ENCODE measurements at places on chromosomes 7 and 10. TPM values are rescaled to one million over a fixed set of nuclear protein-coding genes. Genes with fewer than 3 reads are reported as not detected.

Gene GRID2IP
- not detected for total RNA-seq

Gene SLC13A4
- total RNA-seq, result 1.6 TPM

Gene PCBD1
- 31.6 TPM for total RNA-seq

Gene NACAD
- total RNA-seq, result 0.53 TPM

Gene MMRN2
- 13.2 TPM for total RNA-seq

Gene ADIRF
- total RNA-seq, result 936 TPM

Gene KCND2
- total RNA-seq, result 0.13 TPM

Gene MRPS24
- 53.5 TPM for total RNA-seq

Gene CASTOR2
- 8.1 TPM for total RNA-seq

Gene LOXL4
- total RNA-seq, result 82.6 TPM

Gene PTN
- 43.0 TPM for total RNA-seq

Gene TAS2R3
- 1.5 TPM for total RNA-seq

Gene LRRN3
- total RNA-seq, result 42.8 TPM

Gene CH25H
- 0.40 TPM for total RNA-seq

Gene ERVW-1
- not detected for total RNA-seq

Gene LBX1
- total RNA-seq, result not detected

Gene LIPM
- not detected for total RNA-seq
